ENCODE measurements at places on chromosomes 12 and 14. TPM values are rescaled to one million over a fixed set of nuclear protein-coding genes. Genes with fewer than 3 reads are reported as not detected.

GRCh38 chr14:95200404-95200803 lies 43.1 kb upstream of the DICER1 start:
- no peak for DNase-seq

- no peak for DNase-seq
These were observed 481.4 kb downstream of the MDGA2 start for GRCh38 chr14:47194055-47194454.

GRCh38 chr12:57385586-57385985 lies 45.3 kb downstream of the R3HDM2 start:
- DNase-seq: no peak

The TEDC1 gene
- total RNA-seq: 40.2 TPM

The SAMD15 gene
- total RNA-seq: 0.38 TPM

Measured in activated CD4-positive, alpha-beta memory T cell treated with anti-CD3 and anti-CD28 coated beads for 36 hours (primary cell).